ENCODE measurements at places on chromosomes 13 and 19. TPM values are rescaled to one million over a fixed set of nuclear protein-coding genes. Genes with fewer than 3 reads are reported as not detected.

GRCh38 chr13:98482476-98483444 is 94.1 kb downstream of the STK24 start:
- DNase-seq, result peak; percentile 94

GRCh38 chr13:37613638-37614037 is 15.1 kb upstream of the POSTN start:
- no peak for DNase-seq

DNA sequence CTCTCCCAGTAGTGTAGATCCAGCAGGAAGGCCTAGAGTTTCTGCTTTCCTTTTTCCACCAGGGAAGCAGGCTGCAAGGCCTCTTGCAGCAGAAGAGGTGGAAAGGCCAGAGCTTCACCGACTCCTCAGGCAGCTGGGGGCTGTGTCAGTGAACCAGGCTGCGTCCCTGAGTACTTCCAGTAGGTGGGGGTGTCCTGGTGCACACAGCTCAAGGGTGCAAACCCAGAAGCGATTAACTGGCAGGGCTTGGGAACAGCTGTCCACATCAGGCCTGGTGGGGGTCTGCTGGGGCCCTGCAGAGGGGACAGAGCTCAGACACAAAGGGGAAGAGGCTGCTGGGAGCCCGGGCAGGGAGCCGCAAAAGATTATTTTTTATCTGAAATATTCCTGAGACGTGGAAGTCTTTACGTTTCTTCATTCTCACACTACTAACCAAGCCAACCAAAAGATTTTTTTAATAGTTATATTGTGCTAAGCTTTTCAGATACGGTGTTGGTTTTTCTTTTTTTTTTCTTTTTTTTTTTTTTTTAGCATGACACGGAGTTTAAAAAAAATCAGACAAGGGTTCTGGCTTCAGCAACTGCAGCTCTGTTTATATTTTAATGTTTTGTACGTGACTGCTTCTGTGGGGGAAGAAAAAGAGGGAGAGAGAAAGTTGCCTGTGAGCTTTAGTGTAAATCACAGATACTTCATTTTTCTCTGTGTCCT is 11.0 kb downstream of the TSHZ3 start:
- DNase-seq, result peak; percentile 82

DNA sequence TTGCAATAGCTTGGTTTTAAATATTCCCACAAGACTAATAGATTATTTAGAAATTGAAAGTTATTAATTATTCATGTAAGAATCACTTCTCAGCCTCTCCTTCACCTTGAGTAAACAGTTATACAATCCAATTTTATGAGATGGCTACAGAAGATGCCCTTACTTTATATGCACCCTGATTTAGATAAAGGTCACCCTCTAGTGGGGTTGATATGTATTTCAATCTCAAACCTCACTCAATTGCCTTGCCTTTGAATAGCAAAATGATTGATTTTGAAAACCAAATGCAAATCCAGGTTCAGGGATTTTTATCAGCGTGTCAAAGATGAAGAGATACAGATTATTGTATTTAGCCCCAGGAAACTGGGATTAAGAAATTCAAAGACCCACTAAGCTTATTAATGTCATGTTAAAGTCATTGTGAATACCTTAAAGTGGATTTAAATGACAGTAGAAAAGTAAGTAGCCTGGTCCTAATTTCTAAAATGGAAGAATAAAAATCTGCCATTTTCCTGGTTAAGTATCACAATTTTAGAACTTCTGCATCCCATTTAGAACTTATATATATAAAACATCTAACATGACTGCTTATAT is 305.1 kb downstream of the ITGBL1 start:
- DNase-seq, result no peak

GRCh38 chr19:15194938-15195337 is 5.9 kb downstream of the NOTCH3 start:
- peak; percentile 25 for DNase-seq

GRCh38 chr19:22595918-22596341 is 38.2 kb upstream of the ZNF492 start:
- DNase-seq, result peak; percentile 34

GRCh38 chr13:47499358-47500150 is 501.5 kb downstream of the SUCLA2 start:
- no peak for DNase-seq

- no peak for DNase-seq
These were observed 34.7 kb upstream of the CASP14 start for GRCh38 chr19:15014579-15014978.

DNA sequence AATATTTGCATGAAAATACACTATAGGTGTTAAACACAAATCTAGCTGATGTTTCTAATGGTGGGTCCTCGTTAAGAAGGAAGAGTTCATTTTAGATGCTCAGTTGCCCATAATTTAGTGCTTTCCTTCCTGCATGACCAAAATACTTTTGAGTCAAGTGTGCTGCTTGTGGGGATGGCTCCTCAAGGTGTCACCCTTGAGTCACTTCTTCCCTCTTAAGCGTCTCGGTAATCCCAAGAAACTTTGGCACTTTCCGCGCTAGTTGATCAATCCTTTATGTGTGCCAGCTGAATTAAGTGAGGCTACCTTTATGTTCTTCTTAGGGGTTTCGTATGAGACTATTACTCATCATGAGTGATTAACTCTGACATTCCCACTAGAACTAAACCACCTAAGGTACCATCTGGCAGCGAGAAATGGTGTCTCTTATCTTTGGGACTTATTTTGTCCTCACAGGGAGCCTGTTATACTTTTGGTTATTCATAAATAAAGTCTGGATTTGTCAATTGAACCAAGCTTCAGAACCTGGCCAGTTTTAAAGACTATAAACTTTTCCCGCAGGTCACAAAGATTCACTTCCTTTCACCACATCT is 106.8 kb downstream of the NHLRC3 start:
- DNase-seq, result peak; percentile 45

- DNase-seq, result no peak
These were observed 226.2 kb downstream of the KCNRG start for GRCh38 chr13:50241479-50241878.

GRCh38 chr13:30442926-30443325 is 20.6 kb downstream of the UBE2L5 start:
- DNase-seq, result no peak

- DNase-seq, result no peak
These were observed 5.2 kb downstream of the TMEM255B start for GRCh38 chr13:113763961-113764792.

DNA sequence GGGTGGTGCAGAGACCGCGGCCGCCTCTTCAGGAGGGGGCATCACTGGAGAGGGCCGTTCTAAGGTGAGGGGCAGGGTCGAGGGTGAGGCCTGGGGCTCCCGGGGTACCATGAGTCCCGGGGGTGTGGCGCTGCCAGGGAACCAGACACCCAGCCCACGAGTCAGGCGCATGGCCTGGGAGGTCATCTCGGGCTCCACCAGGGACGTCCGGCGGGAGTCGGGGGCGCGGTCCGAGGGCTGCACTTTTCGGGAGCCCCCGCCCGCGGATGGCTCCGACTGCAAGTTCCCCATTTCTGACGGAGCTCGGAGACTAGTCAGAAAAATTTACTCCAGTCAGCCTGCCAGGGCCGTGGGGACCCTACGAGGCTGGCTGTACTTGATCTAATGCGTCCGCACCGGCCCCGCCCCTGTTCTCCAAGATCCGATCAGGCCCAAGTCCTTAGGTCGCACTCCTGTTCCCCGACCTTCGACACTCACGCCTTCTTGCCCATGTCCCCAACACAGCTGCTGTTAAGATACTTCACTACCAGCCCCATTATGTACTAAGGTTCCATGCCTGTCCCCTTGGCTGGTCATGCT is 774 bp downstream of the GGN start:
- DNase-seq, result no peak

GRCh38 chr13:50587645-50588373 is 255.7 kb downstream of the DLEU7 start:
- DNase-seq, result no peak

DNA sequence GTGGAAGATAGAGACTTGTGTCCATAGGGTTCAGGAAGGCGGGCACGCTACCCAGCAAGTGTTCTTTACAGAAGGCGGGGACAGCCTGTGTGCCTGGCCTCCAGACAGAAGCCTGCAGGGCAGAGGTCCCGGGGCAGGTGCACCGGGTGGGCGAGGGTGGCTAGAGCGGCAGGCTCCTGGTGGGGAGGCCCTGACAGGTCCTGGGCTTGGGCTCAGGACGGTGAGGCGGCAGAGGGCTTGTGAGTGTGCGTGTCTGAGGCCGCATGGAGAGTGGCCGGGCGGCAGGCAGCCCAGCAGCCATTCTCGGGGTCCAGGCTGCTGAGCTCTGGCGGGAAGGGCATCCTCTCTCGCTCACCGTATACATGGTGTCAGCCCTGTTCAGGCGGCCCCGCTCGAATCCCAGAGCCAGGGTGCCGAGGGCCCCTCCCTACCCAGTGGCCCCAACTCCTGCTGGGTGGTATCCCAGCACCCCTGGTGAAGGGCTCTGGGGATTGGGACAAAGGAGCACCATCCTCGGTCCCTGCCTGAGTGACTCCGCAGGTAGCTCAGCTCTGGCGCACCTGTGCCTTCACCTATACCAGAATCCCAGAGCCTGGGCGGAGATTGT is 3.0 kb upstream of the AMH start:
- no peak for DNase-seq

GRCh38 chr19:29378543-29379080 is 147.2 kb upstream of the VSTM2B start:
- DNase-seq, result no peak

DNA sequence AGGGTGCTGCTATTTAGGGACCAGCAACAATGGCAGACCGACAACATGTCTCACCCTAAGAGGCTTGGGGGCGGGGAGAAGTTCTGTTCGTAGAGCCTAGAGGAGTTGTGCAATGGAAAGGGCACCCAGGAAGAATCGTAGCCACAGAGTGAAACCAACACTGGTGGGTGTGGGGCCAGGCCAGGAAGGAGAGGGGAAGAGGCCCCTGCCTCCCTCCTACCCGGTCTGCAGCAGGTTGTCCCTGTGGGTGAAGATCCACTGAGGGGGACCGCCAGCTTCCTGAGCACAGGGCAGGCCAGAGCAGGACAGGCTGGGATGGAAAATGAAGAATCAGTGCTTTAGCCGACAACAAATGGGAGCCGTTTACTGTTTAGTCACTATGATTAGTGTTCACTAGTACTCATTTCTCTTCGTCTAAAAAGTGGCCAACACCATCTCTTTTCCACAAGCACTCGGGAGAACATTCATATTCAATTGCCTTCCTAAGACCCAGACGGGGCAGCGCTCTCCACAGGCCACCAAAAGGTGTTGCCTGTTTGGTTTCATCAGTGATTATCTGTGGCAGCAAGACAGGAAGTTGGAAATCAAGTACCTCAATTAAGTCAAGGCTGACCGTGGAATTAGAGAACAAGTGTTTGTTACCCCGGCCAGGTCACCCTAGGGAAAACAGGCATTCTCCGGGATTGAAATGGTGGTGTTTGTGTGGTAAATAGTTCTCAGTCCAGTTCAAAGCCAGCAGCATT is 1.1 kb upstream of the ATP11A start:
- peak; percentile 63 for DNase-seq

DNA sequence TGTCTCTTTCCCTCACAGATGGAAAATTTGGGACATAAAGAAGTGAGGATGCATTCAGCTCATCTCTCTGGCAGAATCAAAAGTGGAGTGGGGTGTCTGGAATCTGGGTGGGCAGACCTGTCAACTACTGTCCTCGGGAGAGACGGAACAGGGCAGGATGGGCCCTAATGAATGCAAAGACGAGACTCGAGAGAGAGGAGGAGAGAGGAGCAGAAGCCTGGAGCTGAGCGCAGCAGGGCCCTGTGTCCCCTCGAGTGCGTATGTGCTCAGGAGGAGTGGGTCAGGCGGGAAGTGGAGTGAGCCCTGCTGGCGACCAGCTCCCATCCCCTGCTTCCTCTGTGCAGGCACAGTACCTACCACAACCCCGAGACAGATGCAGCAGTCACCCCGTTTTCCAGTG is 78.9 kb downstream of the TEX29 start:
- no peak for DNase-seq

DNA sequence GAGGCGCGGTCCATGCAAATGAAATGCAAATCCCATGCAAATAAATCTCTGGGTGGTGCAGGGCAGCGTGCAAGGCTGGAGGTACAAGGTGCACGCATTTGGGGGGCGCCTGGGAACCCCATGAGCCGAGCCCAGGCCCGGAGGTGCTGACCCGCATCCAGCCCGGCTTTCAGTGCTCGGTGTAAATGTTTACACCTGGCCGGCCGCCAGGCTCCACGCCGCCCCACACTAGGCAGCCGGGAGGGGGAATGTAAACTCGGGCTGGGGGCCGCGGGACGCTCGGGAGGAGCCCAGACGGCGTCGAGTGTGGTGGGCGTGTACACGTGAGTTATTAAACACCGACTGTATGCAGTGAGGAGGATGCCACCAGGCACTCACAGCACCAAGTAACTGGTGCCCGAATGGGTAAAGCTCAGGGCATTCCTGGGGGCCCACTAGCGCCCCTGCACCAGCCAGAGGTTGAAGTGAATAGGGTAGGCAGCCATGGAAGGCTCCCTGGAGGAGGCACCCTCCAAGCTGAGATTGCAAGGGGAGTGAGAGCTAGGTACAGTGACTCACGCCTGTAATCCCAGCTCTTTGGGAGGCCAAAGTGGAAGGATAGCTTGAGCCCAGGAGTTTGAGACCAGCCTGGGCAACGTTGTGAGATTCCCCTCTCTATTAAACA is 17.2 kb downstream of the FUT6 start:
- DNase-seq, result no peak

- DNase-seq, result no peak
These were observed 14.4 kb downstream of the PAK4 start for GRCh38 chr19:39139971-39140453.

GRCh38 chr19:459724-460511 is 915 bp downstream of the SHC2 start:
- DNase-seq, result peak; percentile 64

GRCh38 chr13:108407495-108407894 is 138.0 kb downstream of the TNFSF13B start:
- DNase-seq, result no peak

- no peak for DNase-seq
These were observed 25.5 kb upstream of the ATP12A start for GRCh38 chr13:24654741-24655140.

- peak; percentile 69 for DNase-seq
These were observed at the start of gene KDELR1 for GRCh38 chr19:48391100-48392005. KDELR1 (minus strand) TSS chr19:48391551; CDS start chr19:48391358, 193 bp downstream.

GRCh38 chr13:77832339-77833100 is 86.1 kb downstream of the EDNRB start:
- DNase-seq, result no peak

- no peak for DNase-seq
These were observed 1.3 kb downstream of the FCGRT start for GRCh38 chr19:49513746-49514118.

Gene PSG5
- not detected for total RNA-seq

Gene CA11
- total RNA-seq, result 13.4 TPM

Gene NLRP4
- not detected for total RNA-seq

Gene KIR2DL4
- total RNA-seq, result not detected

Gene CEACAM21
- total RNA-seq, result not detected

Gene LGALS14
- total RNA-seq, result not detected

Gene CGB3
- total RNA-seq, result not detected

Gene ZNF99
- total RNA-seq, result 0.34 TPM

Gene NKPD1
- 1.3 TPM for total RNA-seq

Gene CAMSAP3
- 25.4 TPM for total RNA-seq

Gene CYP4F11
- 8.2 TPM for total RNA-seq

Gene HTR2A
- not detected for total RNA-seq

Gene KIRREL2
- 0.20 TPM for total RNA-seq

Gene NCR1
- not detected for total RNA-seq

Gene CYP2F1
- not detected for total RNA-seq

Gene SMIM24
- not detected for total RNA-seq

Gene C13orf42
- total RNA-seq, result not detected

Measured in thyroid gland (tissue), 4 donors.